KBM-7 (cell line): ENCODE measurements at places on chromosomes 13 and 19.

DNA sequence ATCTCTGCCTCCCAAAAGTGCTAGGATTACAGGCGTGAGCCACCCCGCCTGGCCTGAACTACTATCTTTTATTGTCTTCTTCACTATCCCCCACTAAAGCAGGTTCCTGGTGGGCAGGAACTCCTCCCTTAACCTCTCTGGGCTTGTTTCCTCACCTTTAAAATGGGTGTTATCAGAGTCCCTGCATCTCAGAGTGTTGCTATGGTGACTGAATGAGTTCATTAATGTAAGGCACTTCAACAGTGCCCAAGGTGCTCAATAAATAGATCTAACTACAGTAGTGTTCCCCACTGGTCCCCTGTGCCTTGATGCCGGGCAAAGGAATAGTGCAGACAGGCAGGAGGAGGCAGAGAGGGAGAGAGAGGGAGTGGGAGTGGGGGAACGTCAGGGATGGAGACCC lies 20.5 kb downstream of the CCDC97 start:
- no peak for DNase-seq

- DNase-seq = peak; percentile 68
Observed at GRCh38 chr13:95182570-95183265, 118.5 kb downstream of the ABCC4 start.

GRCh38 chr19:53655042-53655665 lies 23.4 kb downstream of the DPRX start:
- no peak for DNase-seq

DNA sequence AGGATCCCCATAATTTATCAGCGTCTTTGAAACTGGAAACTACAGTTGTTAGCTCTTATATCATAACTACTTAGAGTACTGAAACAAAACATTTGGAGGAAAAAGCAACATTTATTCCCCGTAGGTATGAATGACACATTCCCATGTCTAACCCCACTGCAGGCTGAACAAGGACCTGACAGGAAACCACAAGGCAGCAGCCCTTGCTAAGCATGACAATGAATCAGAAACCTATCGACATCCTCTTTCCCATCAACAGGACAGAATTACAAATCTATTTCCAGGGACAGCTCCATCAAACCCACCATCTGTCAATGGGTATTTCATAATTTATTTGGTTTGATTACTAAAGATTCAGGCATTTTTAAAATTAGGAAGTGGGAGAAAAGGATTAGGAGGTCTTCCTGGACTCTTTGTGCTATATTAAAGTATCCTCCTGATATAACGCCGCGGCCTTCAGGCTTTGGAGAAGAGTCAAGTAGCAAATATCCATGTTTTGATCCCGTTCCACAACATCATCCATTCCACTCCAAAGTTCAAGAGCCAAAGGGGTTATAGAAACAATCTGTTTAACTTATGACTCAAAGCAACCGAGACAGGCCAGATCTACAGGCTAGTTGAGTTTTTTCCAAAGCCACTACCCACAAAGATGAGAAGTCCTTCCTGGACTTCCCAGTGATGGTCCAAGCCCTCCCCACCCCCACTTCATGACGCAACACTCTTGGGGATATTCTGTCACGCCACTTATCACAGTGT lies 51.1 kb downstream of the FAM216B start:
- no peak for DNase-seq

- DNase-seq = no peak
Observed at GRCh38 chr13:18628428-18628827, 553.2 kb downstream of the TUBA3C start.

GRCh38 chr19:49592486-49593232 lies 1.7 kb downstream of the PRR12 start:
- peak; percentile 16 for DNase-seq

GRCh38 chr13:73765651-73766384 lies 368.4 kb downstream of the KLF12 start:
- peak; percentile 55 for DNase-seq

GRCh38 chr19:30622276-30622675 lies 250.1 kb downstream of the ZNF536 start:
- no peak for DNase-seq

DNA sequence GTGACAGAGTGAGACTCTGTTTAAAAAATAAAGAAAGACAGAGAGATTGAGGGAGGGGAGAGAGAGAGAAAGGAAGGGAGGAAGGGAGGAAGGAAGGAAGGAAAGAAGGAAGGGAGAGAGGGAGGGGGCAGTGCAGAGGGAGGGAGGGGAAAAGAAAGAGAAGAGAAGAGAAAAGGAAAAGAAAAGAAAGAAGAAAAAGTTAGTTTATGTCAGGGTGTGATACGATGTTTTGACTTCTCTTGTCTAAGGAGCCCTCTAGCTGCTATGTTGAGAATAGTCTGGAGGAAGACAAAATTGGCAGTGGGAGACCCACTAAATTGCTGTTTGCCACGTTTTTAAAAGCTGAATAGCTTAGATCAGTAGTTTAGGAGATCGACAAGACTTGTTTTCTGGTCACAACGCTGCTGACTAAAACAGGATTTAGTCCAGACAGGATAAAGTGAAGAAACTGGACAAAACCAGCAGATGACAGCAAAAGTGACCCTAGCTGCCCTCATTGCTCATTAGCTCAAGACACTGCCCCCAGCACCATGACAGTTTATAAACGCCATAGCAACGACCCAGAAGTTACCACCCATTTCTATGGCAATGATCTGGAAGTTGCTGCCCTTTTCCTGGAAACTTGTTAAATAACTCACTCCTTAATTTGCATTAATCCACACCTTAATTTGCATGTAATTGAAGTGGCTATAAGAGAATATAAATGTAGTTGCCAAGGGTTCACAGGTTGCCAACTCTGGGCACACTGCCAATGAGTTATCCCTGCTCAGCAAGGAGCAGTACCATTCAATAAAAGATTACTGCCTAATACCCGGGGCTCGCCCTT lies 11.1 kb downstream of the TEX101 start:
- DNase-seq = no peak

DNA sequence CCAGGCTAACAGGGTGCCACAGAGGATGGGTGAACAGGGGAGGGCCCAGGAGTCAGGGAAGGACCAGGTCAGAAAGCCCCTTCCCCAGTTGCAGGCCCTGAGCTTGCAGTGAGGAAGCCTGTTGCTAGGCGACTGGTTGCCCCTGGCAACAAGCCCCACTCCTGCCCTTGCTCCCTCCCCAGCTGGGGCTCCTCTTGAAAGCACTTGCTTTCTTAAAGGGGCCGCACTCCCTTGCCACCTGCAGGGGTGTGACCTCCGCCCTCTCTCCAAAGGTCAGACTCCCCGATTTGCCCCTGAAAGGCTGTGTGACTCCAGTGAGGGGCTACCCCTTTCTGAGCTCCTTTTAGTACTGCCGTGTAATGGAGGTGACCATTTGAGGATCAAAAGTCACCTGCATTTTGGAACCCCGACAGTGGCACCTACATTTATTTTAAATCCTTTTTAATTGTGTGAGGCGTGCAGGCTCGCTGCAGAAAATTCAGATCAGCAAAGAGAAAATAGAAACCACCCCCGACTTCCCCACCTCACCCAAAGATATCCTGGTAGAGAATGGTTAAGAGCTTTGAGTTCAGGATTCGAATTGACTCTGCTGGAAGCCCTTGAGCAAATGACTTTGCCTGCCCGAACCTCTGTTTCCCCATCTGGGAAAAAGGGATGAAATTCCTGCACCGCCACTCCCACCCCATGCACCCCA lies 4.8 kb downstream of the FCHO1 start:
- peak; percentile 58 for DNase-seq

GRCh38 chr13:26705536-26705935 lies 55.0 kb downstream of the GPR12 start:
- DNase-seq = no peak

DNA sequence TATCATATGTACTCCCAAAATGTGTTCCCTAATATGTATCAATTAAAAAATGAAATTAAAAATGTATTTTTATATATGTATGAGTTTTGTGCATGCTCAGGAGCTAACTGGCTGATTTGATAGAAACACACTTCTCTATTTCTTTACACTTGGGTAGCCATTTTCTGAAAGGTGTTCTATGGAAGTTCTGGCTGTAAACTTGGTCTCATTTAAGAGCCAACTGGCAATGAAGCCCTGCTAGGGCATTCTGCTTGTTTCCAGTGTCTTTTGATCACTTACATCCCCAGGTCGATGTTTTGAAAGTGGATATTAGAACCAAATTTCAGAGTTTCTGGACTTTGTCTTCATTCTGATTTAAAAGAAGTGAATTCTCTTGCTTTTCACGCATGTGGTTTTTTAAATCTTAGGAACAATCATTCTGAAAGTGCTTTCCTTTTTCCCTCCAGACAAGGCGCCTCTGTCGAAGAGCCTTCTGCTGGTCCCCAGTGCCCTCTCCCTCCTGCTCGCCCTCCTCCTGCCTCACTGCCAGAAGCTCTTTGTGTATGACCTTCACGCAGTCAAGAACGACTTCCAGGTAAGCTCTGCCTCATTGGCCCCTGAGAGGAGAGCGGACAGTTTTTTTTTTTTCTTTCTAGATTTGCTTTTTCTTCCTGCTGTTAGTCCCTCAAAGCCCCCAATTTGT lies 20.1 kb downstream of the GPR18 start:
- no peak for DNase-seq

GRCh38 chr13:23680845-23681669 lies 110.8 kb downstream of the TNFRSF19 start:
- DNase-seq = no peak

DNA sequence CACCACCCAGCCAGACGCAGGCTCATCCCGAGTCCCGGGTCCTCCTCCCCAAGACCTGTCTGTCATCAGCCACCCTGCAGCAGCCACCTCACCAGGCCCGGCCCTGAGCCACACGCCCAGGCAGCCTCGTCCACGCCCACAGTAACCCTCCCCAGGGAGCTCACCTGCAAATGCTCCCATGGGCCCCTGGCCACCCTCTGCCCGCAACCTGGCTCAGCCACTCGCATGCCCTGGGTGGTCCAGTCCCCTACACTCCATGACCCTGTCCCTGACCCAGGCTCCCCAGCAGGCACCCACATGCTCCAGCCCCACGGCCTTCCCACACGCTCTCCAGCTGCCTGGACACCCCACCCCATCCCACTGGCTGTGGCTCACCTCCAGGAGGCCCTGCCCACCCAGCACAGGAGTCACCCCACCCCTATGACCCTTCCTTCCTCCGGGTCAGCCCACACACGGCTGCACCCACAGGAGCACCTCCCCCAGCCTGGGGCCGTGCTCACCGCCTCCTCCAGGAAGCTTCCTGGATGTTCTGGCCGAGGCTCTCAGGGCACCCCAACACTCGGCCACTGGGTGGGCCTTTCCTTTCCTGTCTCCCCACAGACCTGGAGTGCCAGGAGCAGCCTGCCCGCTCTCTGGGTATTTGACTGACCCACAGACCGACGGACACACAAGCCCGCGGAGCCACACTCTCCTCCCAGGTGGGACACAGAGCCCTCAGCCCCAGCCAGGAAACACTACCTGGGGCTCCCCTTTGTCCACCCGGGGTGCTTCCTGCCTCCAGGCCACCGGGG lies 3.6 kb downstream of the TMEM259 start:
- no peak for DNase-seq

DNA sequence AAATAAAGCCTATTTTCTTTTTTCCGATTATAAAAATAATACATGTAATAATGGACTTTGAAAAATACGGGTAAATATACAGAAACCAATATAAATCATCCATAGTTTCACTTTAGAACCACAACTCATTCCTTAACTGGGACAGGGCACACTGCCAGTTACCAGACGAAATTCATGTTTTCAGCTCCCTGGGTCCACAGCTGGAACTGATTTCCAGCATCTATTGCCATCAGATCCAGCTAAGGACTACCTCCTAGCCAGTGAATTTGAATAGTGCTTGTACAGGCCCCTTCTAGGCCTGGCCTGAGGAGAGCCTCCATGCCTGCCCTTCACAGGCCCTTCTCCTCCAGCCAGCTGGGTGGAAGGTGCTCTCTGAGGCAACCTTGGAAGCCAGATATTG lies 30.0 kb upstream of the ATP12A start:
- no peak for DNase-seq
